ENCODE measurements at places on chromosomes 3 and 15.

- DNase-seq = no peak
Measured at GRCh38 chr15:62868507-62868906, 174.0 kb upstream of the TPM1 start.

GRCh38 chr3:38805765-38806386, 10.1 kb downstream of the SCN10A start:
- peak; percentile 39 for DNase-seq

DNA sequence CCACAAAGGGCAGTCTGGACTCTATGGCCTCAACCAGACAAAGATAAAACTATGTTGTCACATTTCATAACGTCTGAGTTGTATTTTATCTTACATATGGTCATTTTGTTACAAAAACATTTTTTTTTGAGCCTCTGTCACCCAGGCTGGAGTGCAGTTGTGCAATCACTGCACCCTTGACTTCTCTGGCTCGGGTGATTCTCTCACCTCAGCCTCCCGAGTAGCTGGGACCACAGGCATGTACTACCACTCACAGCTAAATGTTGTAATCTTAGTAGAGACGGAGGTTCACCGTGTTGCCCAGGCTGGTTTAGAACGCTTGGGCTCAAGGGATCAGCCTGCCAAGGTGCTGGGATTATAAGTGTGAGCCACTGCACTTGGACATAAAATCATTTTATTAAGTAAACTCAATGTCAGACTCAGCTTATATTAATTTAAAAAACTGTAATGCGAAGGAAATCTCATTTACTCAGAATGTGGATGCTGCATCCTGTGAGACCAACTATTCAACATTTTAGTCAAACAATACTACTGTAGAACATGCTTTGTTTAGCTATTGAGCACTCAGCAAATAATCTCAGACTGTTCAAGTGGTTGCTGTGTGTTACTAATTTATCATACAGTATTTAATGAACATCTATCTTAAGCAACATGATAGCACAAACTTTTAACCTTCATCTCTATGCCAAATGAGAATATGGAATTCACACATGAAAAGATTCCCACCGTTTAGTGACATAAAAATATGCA, 209.2 kb downstream of the TBL1XR1 start:
- DNase-seq = no peak

- DNase-seq = no peak
Measured at GRCh38 chr15:83843471-83843871, 189.5 kb downstream of the ADAMTSL3 start.

DNA sequence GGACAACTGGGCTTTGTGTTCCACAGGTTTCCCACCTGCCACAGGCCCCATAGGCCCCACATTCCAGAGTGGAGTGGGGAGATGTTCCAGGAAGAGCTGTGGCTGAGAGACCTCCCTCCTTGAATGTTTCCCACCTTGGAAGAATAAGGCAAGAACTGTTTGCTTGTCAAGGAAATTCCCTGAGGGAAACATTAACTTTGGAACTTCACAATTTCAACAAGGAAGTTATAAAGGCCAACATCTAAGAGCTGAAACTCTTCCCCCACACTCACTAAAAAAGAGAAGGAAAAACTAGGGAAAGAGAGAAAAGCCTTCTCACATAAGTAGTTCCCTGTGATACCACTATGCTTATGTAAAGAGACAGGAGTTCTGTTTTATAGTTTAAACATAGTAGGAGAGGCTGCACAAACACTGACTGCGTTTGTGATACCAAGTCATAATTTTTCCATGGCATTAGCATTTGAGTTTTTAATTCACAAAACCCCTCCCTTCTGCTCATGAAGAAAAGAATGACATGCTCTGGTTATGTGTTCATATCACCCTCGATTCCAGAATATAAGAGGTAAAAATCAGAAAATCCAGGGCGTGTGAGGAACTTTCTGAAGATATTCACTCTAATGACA, 39.8 kb upstream of the SPRED1 start:
- no peak for DNase-seq

DNA sequence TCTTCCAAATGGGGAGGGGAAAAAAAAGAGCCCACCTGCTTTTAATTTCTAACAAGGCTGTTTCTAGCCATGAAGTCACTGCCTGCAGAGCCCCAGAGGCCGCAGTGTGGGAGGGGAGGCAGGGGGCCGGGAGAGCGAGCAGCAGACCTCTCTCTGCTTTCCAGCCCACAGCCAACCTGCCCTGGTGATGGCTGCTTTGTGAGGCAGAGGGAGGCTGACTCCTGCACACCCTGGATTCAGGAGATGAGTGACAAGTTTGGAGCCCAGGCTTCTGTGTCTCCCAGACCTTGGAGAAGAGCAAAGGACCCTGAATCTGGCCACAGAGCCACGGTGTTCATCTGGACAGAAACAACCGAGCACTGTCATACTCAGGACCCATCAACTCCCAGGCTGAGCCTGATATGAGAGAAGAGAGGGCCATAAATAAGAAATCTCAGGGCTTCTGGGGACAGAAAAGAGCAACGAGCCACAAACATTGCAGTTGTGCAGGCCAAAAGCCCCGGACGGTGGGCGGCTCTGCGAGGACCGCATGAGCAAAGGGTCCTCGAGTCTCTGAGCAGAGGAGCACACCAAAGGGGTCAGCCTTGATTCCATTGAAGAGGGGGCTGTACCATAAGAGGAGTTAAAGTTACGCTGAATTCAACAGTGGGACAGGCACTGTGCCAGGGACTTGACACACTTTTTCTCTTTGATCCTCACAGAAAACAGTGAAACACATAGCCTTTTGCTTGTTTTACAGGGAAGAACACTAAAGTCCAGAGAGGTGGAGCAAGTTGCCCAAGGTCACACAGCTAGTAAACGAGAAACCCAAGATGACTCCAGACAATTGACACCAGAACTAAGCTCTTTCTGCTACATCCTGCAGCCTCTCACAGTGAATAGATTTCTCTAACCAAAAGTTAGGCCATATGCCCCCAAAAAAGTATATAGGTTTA, 97.2 kb downstream of the SEMA5B start:
- no peak for DNase-seq

- peak; percentile 70 for DNase-seq
Measured at GRCh38 chr15:44545913-44546802, 9.2 kb downstream of the EIF3J start.

GRCh38 chr15:69090197-69090948, 70.1 kb upstream of the GLCE start:
- DNase-seq = no peak

DNA sequence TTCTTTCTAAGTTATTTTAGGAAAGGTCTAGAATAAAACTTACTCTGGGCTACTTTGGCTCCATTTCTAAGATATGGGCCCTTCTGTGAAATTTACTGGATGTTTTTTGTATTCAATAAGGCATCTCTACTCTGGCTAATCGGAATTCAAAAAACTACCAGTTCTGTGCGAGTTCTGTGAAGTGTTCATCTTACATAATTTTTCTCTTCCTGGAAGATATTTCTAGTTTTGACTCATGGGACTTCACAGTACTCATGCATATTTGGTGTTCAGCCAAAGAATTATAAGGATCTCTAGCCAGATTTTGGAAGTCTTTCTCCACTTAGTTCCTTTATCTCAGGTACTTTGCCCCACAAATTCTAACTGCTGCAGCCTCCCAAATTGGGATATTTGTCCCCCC, 46.4 kb upstream of the MBNL1 start:
- no peak for DNase-seq

DNA sequence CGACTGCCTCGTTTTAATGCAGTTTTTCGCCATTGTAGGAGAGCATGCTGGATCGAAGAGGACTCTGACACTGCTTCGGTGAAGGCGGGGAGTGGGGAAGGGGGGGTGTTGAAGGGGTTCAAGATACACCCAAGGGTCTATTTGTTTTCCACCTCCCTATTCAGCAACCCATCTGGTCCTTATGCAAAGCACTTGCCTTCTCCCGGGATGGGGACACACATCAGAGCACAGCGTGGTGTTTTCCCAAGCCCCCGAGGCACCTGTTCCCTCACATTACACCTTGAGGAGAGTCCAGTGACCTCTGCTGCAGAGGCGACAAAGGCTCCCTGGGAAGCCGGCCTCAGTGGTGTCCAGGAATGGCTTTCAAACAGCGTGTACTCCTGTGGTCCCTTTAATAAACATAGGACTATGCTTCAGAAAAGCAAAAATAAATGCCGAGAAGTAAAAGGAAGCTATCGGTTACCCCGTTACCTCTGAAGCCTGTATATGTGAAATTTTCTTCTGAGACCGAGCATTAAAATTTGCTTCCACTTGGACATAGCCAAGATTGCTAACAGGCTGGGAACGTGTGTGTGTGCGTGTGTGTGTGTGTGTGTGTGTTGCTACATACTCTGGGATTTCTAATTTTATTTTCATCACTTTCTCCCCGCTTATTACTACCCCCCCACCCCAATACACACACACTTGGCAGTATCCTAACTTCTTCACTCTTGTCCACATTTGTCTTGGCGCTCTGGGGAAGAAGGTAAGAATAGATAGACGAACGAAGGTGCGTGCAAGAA, 53.2 kb downstream of the CCDC54 start:
- no peak for DNase-seq

DNA sequence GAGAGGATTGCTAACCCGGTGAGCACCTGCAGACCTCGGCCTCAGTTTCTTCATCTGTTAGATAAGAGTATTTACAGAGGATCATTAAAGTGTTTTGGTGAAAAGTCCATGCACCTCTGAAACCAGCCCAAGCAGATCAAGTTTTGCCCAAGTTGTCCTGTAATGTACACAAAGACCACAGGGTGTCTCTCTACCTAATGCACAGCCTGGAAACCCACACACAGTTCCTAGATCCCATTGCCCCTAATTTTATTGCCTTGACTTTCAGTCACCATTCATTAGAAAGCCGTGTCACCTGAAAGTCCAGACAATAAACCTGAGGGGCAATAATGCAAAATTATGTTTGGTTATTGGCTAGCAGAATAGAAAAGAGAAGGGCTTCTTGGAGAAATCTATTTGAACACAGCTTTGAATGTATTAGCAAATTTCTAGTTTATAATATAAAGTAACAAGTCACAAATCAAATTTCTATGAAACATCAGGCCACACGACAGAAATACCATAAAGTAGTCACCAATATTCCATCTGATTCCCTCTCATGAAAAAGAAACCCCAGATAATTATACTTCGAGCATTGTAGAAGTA, 161.3 kb upstream of the SLC2A2 start:
- no peak for DNase-seq

- DNase-seq = peak; percentile 10
Measured at GRCh38 chr3:97910931-97911351, 61.3 kb downstream of the RIOX2 start.

DNA sequence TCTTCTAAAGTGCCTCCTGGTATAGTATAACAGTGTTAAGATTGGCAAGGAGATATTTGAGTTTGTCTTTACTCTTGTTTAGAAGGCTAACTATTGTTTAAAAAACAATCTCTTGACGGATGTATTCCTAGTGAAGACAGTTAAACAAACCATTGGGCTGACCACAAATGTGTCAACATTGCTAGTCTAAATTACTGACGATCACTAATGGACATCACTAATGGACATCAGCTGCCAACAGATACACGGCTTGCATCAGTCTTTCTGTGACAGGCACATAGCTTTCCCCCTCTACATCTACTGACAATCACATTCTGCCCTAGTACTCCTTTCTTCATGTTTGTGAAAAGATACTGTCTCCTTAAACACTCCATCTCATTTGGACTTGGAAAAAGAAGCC, 57.1 kb upstream of the ETV5 start:
- DNase-seq = no peak

GRCh38 chr3:128190501-128190900, 37.2 kb downstream of the EEFSEC start:
- no peak for DNase-seq

DNA sequence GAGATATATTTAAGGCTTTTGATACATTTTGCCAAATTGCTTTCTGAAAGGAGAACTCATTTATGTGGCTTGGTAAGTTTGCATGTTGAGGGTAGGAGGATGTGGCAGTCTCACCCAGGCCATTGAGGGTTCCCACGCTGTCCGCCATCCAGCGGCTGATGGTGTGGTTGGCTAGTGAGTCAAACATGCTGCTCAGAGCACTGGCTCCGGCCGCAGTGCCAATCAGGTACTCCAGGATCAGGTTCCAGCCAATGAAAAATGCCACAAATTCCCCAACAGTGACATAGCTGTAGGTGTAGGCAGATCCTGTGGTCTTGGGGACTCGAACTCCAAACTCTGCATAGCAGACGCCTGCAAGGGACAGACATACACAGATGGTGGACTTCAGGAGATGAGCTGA, 82.3 kb downstream of the CLDN11 start:
- DNase-seq = no peak

DNA sequence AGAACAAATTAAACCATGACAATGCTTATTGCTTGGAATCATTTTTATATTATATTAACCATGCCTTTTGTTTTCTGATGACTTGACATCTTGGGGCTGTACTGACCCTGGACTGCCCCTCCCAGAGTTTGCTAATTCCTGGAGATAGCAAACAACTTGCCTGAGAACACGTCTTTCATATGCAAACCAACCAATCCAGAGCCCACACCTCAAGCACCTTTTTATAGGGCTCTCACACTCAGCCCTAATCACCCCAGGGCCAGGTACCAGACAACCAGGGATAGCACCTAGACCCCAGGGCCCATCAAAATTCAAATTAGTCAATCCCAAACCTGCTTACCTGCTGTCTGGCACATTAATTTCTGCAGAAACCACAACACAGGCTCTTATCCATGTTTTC, 36.9 kb downstream of the MRPS11 start:
- DNase-seq = no peak

- DNase-seq = no peak
Measured at GRCh38 chr3:38173834-38174418, 8.6 kb downstream of the OXSR1 start.

DNA sequence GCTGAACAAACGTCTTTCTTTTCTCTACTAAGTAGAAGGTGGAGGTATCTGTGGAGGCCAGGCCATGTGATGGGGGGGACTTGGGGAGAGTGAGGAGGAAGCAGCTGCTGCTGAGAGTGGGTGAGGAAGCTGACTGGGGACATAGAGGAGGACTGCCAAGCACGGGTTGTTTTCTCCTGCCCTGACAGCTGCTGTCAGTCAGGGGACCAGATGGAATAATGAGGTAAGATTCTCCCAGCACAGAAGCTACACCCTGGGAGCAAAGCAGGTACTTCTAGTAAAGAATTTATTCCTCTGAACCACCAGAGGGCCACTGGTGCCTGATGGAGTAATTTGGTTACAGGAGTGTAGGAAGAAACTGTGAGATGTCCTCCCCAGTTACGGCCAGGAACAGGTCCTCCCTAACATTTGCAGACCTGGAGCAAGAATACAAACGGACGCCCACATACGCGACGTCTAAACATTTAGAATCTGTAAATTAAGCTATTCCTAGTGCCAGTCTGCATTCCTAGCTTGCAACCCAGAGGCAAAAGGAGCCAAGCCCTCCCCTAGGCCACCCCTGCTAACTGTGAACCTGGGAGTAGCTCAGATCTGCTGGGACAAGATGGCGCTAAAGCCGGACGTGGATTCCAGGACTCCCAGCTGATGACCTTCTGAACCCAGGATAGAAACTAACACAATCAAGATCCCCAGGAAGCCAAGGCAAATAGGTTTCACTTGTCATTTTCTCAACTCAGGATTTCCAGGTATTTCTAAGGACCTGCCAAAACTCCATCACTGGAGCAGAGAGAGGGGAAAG, 14.8 kb downstream of the CRYGS start:
- DNase-seq = no peak

GRCh38 chr3:176856721-176857120, 340.6 kb downstream of the TBL1XR1 start:
- DNase-seq = no peak

- DNase-seq = no peak
Measured at GRCh38 chr3:101687142-101687931, 819 bp upstream of the RPL24 start.
